SJSA1 (cell line): ENCODE measurements at places on chromosomes 6 and 20.
A peak's percentile ranks its signal among the peaks of the same experiment; 100 is the strongest.

DNA sequence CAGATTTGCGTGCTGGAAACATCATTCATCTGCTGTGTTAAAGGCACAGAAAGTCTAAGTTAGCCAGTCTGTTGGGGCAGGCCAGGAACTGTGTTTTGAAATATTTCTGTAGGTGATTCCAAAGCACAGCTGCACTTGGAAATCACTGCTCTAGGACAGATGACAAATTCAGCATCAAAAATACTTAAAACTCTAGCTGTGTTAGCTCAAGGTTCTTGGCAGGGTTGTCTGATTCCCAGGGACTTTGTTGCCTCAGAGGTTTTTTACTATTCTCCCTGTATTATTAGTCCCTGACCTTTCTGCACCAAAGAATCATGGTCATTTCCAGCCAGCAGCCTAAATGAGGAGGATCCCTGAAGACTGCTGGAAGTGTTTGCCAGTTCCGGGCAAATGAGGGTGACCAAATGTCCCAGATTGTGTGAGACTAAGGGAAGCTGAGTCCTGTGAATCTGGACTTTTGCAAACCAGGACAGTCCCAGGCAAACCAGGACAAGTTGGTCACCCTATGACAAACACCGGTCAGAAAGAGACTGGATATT lies 84.3 kb upstream of the TMEM30A start:
- no peak for DNase-seq

GRCh38 chr20:45373353-45374100 lies 4.6 kb downstream of the TP53TG5 start:
- peak; percentile 79 for DNase-seq

DNA sequence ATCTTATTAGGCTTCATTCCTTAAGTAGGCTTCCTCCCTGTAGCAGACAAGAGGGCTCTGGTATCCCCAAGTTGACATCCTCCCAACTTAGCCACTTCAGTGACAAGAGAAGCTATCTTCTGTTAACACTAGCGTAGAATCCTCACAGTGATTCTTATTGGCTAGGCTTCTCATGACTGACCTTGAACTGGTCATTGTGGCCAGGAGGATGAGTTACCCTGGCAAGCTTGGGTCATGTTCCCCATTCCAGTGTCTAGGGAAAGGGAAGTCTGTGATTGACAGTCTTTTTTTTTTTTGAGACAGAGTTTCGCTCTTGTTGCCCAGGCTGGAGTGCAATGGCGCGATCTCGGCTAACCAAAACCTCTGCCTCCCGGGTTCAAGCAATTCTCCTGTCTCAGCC lies 7.1 kb downstream of the CDKAL1 start:
- DNase-seq = no peak

DNA sequence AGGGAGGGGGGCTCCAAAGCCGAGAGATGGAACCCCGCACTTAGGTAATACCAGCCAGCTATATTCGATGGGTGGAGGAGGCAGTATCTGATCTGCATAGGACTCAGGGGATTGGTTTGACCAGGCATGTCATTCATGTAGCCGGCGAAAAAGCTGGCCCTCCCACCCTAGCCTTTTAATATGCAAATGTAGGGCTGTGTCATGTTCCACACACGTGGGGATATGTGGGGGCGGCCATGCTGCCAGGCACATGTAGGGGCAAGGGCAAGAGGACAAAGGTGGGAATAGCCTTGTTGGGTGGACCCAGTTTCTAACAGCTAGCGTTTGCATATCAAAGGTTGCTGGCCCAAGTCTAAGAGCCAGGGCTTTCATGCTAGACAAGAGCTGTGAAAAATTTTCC lies 39.1 kb upstream of the DDR1 start:
- DNase-seq = no peak

DNA sequence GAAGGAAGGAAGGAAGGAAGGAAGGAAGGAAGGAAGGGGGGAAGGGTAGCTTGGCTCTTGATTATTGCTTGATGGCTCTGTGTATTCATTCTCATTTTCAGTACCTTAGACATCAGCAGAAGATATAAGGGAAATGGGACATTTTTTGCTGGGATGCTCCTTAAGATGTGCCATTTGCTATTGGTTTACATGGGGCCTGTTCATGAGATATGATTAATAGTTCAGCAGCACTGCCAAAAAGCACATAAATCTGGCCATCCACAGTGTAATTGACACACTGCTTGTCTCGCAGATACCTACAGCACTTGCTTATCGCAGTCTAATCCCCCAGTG lies 137.5 kb upstream of the JARID2 start:
- no peak for DNase-seq

GRCh38 chr6:66865771-66866170 lies 1158.7 kb upstream of the EYS start:
- DNase-seq = no peak

GRCh38 chr6:163373240-163373639 lies 41.3 kb upstream of the QKI start:
- no peak for DNase-seq

- DNase-seq = no peak
Observed at GRCh38 chr6:95547043-95547442, 30.3 kb upstream of the MANEA start.

DNA sequence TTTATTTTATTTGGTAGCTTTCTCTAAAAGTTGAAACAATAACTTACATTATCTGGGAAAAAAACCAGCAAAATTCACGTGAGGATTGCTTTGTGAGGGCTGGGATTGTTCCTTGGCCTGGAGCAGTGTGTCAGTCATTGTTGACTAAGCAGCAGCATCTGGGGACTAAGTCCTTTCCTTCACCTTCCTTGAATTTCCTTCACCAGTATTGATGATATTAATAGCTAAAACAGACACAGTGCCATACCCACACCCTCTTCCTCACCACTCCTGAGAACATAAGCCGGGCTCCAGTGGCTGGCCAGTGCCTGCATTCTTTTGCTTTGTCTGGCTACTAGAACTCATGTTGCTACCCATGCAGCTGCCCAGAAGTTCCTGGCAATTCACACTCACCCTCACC lies 23.7 kb downstream of the PLCB1 start:
- DNase-seq = no peak
